Activated T-helper 1 cell treated with anti-CD3 and anti-CD28 coated beads, Interleukin-2, amount 50 U/mL, for 16 hours (primary cell): ENCODE measurements at places on chromosomes 2 and 18.

- DNase-seq = no peak
Observed at GRCh38 chr2:162824304-162824703, 14.3 kb downstream of the KCNH7 start.

- DNase-seq = no peak
Observed at GRCh38 chr2:48510329-48510728, 19.6 kb upstream of the STON1 start.

GRCh38 chr2:173681881-173682650, 283.1 kb downstream of the SP3 start:
- DNase-seq = no peak

DNA sequence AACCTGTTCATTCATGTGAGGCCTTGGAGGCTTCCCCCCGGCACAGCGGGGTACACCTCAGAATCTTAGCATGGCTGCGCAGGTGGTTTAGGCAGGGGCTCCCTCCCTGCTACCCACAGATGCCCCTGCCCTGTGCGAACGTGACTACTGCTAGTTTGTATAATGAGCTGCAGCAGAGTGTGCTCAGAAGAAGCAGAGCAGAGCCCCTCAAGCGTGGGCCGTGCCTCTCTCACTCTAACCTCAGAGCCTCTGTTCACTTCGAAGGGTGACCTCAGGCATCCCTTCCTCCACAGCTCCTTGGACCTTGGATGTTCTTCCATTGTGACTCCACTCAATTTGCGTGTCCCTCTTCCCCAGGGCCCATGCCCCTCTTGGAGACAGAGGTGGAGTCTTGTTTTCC, 161.6 kb downstream of the CTIF start:
- DNase-seq = no peak

DNA sequence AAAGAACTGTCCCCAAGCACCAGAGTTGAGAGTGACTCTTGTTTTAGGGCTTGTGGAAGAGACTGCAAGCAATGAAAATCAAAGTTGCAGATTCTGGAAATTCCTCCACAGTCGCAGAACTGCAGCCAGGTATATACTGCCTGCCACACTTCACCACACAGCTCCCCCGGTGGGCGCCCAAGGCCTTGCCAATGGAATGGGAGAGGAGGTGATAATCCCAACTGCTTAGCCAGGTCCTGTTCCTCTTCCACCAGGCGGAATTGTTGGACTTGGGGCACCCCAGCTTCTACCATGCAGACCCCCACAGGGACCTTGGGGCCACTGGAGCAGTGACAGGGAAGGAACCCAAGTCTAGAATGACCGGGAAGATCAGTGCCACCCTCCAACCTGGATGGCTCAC, 4.8 kb upstream of the PDIA6 start:
- no peak for DNase-seq

DNA sequence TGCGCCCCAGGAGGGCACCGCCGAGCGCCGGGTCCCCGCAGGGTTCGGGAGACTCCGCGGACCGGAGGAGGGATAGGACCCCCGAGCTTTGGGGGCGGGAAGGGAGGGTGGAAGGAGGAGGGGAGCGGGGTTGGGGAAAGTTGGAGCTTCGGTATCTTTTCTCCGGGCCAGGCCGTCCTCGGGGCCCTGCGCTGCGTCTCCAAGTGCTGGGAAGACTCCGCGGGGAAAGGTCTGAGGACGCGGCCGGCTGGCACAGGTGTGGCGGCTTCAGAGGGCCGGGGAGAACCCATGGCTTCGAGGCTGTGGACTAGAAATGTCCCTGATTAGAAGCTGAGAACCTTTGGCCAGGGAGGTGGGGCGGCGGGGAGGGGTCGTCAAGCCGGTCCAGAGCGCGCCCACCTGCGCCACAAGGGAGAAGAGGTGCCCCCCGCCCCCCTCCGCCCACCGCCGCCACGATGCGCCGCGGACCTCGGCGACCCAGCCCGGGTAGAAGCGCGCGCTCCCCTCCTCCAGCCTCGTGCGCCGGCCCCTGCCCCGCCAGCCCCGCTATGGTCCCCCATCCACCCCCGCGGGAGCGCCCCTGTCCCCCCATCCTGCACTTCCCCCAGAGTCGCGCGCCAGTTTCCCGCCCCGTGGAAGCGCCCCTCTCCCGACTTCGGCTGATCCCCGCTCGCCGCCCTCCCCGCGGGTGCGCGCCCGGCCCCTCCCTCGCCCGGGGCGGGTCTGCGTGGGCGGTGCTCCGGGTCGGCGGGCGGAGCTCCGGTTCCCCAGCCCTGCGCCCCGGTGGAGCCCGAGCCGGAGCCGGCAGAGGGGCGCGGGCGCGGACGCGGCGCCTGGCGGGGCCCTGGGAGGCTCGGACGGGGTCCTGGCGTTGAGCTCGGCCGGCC, at the start of gene SNTG2:
TSS of gene SNTG2 (plus strand) at position 770 of the 887 bp plus-strand sequence. CDS start 148 bp downstream, outside the sequence.
- no peak for DNase-seq

- DNase-seq = no peak
Observed at GRCh38 chr2:161976295-161976694, 97.7 kb downstream of the DPP4 start.

- DNase-seq = no peak
Observed at GRCh38 chr2:45678791-45679348, 27.4 kb downstream of the PRKCE start.

DNA sequence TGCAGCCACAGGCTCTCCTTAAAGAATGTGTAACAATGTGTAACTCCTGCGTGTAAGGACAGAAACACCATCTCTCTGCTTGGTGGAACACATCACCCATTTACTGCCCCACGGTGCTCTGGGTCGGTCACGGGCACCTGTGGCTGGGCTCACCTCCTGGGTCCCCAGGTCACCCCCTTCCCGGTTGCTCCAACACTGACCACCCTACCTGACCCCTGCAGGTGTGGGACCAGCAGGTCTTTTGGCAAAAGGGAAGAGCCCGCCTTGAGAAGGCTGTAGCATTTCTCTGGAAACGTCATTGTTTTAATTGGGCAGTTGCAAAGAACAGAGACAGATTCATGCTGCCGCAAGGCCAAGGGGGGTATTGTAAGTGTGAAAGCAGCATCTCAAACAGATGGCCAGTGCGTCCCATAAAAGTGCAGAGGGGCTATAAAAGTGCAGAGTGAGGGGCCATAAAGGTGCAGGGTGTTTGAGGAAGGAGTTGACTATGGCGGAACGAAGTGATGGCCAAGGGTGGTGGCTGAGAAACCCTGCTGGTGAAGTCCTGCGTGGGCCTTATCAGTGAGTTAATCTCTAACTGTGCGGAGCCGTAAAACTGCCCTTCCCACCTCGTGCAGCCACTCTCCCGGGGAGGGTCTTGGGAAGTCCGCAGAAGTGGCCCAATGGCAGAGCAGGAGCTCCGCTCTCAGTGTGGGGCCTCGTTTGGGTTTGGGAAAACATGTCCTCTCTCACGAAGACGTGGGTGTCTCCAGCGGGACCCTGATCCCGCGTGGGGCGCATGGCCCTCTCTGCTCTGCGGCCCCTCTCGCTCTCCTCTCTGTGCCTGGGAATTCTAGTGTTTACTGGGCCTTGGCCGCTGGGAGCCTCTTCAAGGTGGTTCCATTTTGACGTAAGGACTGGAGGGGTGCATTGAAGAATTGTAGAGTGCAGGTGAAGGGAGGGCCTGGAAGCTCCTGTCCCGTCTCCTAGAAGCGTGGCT, 13.7 kb upstream of the NEU4 start:
- no peak for DNase-seq

DNA sequence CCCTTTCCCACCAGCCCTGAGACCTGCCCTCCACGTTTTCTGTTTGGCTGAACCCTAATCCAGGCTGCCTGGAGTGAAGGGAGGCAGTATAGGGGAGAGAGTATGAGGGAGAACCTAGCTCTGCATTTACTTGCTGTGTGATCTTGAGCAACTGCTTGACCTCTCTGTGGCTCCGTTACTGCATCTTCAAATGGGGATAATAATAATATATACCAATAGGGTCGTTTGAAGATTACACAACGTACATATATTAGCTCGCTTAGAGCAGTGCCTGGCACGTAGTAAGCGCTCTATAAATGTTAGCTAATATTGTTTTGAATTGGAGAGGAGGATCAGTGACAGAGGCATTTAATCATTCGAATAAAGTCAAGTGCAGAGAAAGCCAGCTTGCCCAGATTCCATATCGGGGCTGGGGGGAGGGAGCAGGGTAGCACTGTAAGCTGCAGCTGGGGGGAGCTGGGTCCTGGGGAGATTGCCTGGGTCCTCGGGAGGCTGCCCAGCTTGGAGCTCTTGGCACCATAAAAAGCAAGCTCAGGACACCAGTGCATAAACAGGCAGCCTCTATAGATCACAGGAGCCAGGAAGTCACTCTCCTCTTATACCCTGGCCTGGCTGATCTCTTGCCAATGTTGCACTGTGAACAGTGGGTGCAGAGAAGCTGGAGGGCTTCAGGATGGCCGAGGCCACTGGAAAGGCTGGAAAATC, 19.1 kb downstream of the KCNK3 start:
- DNase-seq = no peak
